ENCODE measurements at places on chromosomes 3 and 15.

DNA sequence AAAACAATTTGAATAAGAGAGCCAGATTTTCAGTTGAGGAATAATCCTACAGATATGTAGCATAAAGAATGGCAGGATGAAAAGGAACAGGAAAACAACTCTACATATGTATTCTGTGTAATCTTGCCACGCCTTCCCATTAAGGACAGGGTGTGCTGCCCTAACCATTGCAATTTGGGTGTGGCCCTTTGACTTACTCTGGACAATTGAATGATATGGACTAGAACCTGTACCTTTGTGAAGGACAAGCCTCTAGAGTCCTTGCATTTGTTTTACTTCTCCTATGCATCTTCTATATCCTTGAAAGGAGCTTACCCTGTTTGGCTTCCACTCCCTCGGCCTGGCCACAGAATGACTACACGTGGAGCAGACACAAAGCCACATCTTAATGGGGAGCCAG, 1261.6 kb upstream of the GBE1 start:
- no peak for DNase-seq

- no peak for DNase-seq
Observed at GRCh38 chr15:73485372-73485771, 42.4 kb downstream of the REC114 start.

DNA sequence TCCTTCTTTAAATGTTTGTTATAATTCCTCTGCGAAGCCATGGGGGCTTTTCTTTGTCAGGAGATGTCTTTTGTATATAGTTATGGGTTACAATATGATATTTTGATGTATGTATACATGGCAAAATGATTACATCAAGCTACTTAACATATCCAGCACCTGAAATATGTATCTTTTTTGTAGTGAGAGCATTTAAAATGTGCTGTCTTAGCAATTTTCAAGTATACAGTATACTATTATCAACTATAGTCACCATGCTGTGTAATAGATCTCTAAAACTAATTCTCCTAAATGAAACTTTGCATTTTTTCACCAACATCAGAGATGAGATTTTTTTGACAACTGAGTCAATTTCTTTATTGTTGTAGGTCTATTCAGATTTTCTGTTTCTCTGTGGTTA, 77.2 kb downstream of the STXBP5L start:
- DNase-seq = no peak

DNA sequence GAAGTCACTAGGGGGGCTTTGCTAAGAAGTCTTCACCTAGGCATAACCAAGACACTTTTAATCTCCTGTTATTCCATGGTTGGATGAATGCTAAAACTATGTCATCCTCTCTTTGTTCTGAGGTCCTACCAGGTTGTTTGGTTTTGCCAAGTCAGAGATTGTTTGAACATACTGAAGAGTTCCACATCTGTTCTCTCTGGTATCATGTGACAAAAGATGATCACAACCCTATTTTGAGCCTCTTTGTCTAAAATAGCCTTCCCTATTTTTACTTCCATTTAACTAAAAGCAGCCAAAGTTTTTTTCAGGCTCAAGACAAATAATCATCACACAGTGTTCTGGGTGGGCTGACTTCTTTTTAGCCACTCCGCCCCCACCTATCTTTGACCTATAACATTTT, 218.4 kb upstream of the LMCD1 start:
- no peak for DNase-seq

DNA sequence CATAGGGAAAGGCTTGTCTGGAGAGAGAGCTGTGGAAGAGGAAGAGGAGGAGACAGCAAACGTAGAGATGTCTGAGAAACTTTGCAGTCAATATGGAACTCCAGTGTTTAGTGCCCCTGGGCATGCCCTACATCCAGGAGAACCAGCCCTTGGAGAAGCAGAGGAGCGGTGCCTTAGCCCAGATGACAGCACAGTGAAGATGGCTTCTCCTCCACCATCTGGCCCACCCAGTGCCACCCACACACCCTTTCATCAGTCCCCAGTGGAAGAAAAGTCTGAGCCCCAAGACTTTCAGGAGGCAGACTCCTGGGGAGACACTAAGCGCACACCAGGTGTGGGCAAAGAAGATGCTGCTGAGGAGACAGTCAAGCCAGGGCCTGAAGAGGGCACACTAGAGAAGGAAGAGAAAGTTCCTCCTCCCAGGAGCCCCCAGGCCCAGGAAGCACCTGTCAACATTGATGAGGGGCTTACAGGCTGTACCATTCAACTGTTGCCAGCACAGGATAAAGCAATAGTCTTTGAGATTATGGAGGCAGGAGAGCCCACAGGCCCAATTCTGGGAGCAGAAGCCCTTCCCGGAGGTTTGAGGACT, 6.9 kb downstream of the MAP1A start:
- DNase-seq = no peak

- no peak for DNase-seq
Observed at GRCh38 chr3:50470658-50471057, 32.8 kb downstream of the CACNA2D2 start.

DNA sequence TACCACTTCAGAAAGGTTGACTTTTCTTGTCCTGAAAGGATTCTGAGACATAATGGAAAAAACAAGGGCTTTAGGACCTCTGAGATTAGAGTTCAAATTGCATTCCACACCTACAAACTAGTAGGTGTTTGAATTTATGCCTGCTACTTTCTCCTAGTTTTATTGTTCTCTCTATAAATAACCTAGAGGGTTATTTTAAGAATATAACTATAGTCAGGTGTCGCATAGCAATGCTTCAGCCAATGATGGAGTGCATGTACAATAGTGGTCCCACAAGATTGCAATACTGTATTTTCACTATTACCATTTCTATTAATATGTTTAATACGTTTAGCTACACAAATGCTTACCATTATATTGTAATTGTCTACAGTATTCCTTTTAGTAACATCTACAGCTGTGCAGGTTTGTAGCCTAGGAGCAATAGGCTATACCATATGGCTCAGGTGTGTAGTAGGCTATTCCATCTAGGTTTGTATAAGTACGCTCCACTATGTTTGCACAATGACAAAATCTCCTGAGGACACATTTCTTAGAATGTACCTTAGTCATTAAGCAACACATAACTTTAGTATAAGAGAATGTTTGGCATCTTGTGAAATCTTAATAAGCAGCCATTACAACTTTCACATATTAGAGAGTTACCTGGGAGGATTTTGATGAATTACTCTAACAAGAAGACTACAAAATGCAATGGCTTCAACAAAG, 1352.5 kb downstream of the ZPLD1 start:
- DNase-seq = no peak

DNA sequence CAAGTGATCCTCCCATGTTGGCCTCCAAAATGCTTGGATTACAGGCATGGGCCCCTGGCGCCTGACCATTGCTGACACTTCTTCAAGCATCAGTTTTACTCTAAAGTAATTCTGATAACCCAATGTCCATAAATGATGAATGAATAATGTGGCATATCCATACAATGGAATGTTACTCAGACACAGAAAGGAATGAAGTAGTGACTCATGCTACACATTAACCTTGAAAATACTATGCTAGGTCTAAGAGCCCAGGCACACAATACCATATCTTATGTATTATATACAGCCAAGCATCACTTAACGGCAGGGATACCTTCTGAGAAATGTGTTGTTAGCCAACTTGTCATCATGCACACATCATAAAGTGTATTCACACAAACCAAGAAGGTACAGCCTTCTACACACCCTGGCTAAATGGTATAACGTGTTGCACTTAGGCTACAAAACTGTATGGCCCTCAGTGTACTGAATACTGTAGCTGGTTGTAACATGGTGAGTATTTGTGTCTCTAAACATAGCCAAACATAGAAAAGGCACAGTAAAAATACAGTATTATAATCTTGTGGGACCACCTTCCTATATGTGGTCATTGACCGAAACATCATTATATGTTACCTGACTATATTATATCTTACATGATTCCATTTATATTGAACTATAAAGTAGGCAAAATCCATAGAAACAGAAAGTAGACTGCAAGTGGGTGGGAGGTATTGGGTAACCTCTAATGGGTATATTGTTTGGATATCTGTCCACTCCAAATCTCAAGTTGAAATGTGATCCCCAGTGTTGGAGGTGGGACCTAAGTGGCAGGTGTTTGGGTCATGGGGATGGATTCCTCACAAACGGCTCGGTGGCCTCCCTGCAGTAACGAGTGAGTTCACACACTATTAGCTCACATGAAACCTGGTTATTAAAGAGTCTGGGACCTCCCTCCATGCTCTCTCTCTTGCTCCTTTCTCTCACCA, 31.4 kb downstream of the MKRN2 start:
- DNase-seq = no peak

- no peak for DNase-seq
Observed at GRCh38 chr3:186220365-186220764, 111.5 kb upstream of the ETV5 start.

DNA sequence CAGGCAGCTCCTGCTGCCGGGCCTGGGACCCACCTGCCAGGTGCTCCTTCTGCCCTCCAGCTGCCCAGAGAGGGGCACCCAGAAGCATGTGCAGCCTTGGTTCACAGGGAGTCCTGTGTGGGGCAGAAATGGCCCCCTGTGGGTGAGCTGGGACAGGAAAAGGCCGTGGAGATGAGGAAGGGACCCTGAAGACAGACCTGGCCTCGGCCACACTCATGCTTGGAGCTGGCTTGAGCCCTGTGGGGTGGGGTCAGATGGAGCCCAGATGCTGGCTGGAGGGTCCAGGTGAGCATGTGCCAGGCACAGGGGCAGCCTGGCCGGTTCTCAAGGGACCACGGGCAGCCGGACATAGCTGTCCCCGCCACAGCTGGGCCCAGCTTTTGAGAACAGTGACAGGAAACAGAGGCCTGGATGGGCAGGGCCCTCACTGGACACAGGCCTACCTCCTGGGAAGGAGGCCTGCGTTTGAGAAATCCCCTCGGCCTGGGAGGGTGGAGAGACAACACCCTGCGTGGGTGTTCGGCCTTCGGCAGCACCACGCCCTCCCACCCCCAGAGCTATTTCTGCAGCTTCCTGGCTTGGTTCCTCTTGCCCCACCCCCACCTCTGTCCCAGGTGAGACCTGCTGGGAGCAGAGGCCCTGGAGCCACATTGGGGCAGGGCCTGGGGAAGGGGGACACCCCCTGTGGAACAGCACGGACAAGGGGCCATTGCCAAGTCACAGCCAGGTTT, 132.6 kb upstream of the MEF2A start:
- DNase-seq = no peak

GRCh38 chr15:25773248-25773647, 89.9 kb downstream of the ATP10A start:
- no peak for DNase-seq

- no peak for DNase-seq
Observed at GRCh38 chr3:178063461-178063860, 472.8 kb upstream of the KCNMB2 start.

GRCh38 chr3:143329567-143330211, 210.1 kb downstream of the CHST2 start:
- DNase-seq = no peak

Data from stimulated activated CD8-positive, alpha-beta memory T cell treated with anti-CD3 and anti-CD28 coated beads, Interleukin-15, amount 100 ng/mL, for 4 hours (primary cell).